ENCODE measurements at places on chromosomes 5 and 9. TPM values are rescaled to one million over a fixed set of nuclear protein-coding genes. Genes with fewer than 3 reads are reported as not detected.

Gene N4BP3
- 0.34 TPM for total RNA-seq

Gene PCDHA1
- not detected for total RNA-seq

Gene FAM78A
- total RNA-seq: 0.30 TPM

Gene CDKN2B
- 10.4 TPM for total RNA-seq

Gene GRM6
- not detected for total RNA-seq

Gene GABRP
- total RNA-seq: not detected

Gene ENHO
- not detected for total RNA-seq

Gene PPP3R2
- not detected for total RNA-seq
